ENCODE measurements at places on chromosomes 1 and 21.
A peak's percentile ranks its signal among the peaks of the same experiment; 100 is the strongest.

DNA sequence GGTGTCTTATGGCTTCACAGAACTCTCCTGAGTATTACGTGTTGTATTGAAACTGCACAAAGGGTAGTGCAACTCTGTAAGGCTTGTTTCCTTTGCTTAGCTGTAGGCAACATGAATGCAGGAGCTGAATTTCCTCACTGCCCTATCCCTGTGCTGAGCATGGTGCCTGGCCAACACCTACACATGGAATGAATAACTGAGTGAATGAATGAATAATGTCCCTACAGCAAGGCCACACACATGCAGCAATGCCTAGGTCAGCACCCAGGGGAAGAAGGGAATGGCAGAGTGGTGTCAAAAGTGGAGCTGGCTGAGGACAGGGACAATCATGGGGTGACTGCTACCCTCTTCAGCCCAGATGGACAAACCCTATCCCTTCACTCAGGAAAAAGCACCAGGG lies 655.9 kb downstream of the PTPRU start:
- DNase-seq, result no peak

DNA sequence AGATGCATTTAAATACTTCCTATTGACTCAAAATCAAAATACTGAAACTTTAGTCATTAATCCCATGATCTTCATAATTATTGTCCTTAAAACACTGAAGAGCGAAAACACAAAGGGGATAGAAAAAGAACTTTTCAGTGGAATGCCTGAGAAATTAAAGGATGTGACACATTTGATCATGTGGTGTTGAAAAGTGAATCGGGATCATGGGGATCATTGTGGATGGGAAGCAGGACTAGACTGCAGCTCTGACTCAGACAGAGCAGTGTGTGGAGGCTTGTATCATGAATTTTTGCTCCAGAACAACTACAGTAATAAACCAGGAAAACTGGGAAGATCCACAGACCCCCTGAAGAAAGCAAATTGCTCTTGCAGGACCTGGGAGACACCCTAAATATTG lies 161.1 kb upstream of the CXADR start:
- no peak for DNase-seq

DNA sequence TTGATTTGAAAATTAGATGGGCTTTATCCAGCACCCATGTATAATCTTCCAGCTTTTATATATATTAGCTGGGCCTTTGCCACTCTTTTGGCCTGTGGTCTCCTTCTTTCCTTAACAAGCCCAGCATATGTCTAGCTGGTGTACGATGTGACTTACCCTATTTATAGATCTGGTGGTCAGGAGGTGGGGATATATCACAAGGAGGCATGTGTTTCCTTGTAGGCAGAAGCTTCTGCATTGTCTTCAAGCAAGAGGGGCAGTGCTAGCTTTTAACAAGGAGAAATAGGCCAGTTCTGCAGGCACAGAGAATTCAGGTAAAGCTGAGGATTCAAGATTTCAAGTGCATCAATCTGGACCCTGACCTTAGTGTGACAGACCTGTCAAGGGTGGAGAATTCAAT lies 38.0 kb upstream of the DNASE2B start:
- DNase-seq, result no peak

DNA sequence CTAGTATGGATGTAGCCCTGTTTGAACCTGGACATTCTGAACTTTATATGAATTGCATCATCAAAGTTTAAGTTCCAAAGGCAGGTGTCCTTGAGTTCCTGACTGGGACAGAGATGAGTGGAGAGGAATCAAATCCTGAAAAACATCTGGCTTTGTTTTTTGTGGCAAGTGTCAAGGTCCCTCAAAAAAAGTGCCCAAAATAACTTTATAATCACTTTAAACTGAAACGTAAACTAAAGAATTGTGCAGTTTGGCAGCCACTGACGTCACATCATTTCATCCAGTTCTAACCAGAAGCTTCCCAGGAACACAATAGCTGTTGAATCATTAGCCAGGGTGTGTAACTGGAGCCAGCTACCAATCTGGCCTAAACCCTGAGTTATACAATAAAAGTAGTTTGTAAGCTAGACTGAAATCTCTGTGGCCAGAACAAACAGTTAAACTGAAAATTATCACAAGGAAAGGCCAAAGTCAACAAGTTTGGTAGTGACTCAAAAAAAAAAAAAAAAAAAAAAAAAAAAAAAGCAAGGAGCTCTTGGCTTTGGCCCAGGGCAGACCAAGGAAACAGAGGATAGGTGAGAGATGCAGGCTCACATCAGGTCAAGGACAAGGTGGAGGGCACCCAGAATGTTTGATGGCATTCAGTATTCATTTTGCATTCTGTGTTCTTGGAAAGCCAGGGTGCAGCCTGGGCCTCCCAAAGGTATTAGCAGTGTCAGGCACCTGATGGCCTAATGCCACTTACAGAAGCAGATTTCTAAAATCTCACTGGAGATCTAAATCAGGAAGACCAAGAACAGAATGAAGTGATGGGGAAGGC lies 74.3 kb downstream of the TNFSF18 start:
- no peak for DNase-seq

GRCh38 chr1:152052606-152053005 lies 15.8 kb upstream of the S100A11 start:
- DNase-seq, result peak; percentile 94

GRCh38 chr1:220511785-220512184 lies 16.2 kb upstream of the MARK1 start:
- DNase-seq, result no peak

- no peak for DNase-seq
Measured at GRCh38 chr1:6880951-6881690, 95.9 kb downstream of the CAMTA1 start.

- DNase-seq, result no peak
Measured at GRCh38 chr1:9888886-9889285, 21.2 kb downstream of the CTNNBIP1 start.

DNA sequence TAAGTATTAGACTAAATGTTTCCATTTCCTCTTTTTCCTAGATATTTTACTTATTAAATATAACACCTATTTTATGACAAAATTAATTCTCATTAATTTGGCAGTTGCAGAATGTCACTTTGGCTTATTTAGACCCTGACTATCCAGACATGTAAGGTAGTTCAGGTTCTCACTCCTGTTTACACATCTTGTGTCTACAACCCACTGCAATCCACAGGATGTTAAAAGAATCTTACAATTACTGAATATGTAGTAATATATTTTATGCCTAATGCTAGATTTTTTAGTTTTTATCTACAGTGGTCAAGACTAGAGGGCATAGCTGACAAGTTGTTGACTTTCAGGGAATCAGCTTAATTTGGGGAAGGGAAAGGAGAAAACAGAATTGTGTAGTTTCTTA lies 346.7 kb downstream of the USP25 start:
- DNase-seq, result no peak

DNA sequence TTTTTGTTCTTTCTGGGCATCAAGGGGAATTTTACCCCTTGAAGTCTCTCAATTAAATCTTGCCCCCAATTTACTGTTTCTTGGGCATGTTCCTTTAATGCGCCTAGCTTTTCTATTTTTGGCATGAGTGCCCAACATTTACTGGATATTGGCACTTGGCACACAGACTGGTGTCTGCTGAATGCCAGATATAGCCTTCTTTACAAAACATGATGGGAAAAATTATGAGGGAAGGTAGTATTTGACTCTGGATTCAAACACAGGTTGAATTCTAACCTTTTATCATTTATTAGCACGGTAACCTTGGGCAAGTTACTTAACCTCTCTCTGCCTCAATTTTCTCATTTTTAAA lies 88.3 kb upstream of the GPR52 start:
- no peak for DNase-seq
